ENCODE measurements at places on chromosomes 6 and 20. TPM values are rescaled to one million over a fixed set of nuclear protein-coding genes. Genes with fewer than 3 reads are reported as not detected.

The MLN gene
- total RNA-seq: not detected

The EEF1A2 gene
- total RNA-seq: 0.45 TPM

The RHAG gene
- not detected for total RNA-seq

The SLC17A9 gene
- total RNA-seq: 11.0 TPM

The SMLR1 gene
- total RNA-seq: not detected

The PTPRA gene
- 70.2 TPM for total RNA-seq

The ZBTB24 gene
- total RNA-seq: 25.5 TPM

The BPIFB1 gene
- total RNA-seq: not detected

The MAP3K7 gene
- total RNA-seq: 31.4 TPM

The HRH3 gene
- not detected for total RNA-seq

The SNX21 gene
- 1.8 TPM for total RNA-seq

The C20orf202 gene
- total RNA-seq: 0.11 TPM

The WFDC2 gene
- total RNA-seq: 0.52 TPM

The TSBP1 gene
- not detected for total RNA-seq

The ENPP3 gene
- 2.7 TPM for total RNA-seq

The RXRB gene
- total RNA-seq: 41.9 TPM

The CCN5 gene
- total RNA-seq: not detected

The ZNF391 gene
- total RNA-seq: 0.39 TPM

The SSR1 gene
- total RNA-seq: 198 TPM

The ECT2L gene
- not detected for total RNA-seq

The SLC32A1 gene
- total RNA-seq: not detected

The FAM135A gene
- total RNA-seq: 5.3 TPM

The BFSP1 gene
- 3.7 TPM for total RNA-seq

The RNF182 gene
- not detected for total RNA-seq

The SIRPA gene
- 0.05 TPM for total RNA-seq

The HTR1E gene
- total RNA-seq: not detected

The ERMARD gene
- total RNA-seq: 33.1 TPM

The EFCAB8 gene
- 0.50 TPM for total RNA-seq

The ANKRD66 gene
- total RNA-seq: not detected

The MRAP2 gene
- total RNA-seq: not detected

The GUCA1A gene
- total RNA-seq: not detected

The JAG1 gene
- total RNA-seq: 1.1 TPM

The POU3F2 gene
- not detected for total RNA-seq

The ZSCAN23 gene
- 0.86 TPM for total RNA-seq

The PEDS1 gene
- 30.1 TPM for total RNA-seq

The TINAG gene
- not detected for total RNA-seq

The PRPH2 gene
- total RNA-seq: not detected

The EIF6 gene
- 111 TPM for total RNA-seq

The HEY2 gene
- not detected for total RNA-seq

The CDSN gene
- total RNA-seq: not detected

The ATF6B gene
- 125 TPM for total RNA-seq

The CST4 gene
- not detected for total RNA-seq

The PAX1 gene
- total RNA-seq: not detected

The NKAIN4 gene
- not detected for total RNA-seq

The LY6G6F gene
- not detected for total RNA-seq

The NHLRC1 gene
- total RNA-seq: 0.18 TPM

The SUMO4 gene
- total RNA-seq: 9.6 TPM

The SLA2 gene
- 68.9 TPM for total RNA-seq

The PDSS2 gene
- 13.1 TPM for total RNA-seq

All from T-helper 2 cell treated with Interferon-gamma antibody and Interleukin-4, amounts not matched to agents 100 ng/mL and 5 ng/mL, for 36 hours (primary cell).